ENCODE measurements at places on chromosomes 2 and 18.

- no peak for DNase-seq
These were observed 190.1 kb downstream of the LNPK start for GRCh38 chr2:175811971-175812370.

DNA sequence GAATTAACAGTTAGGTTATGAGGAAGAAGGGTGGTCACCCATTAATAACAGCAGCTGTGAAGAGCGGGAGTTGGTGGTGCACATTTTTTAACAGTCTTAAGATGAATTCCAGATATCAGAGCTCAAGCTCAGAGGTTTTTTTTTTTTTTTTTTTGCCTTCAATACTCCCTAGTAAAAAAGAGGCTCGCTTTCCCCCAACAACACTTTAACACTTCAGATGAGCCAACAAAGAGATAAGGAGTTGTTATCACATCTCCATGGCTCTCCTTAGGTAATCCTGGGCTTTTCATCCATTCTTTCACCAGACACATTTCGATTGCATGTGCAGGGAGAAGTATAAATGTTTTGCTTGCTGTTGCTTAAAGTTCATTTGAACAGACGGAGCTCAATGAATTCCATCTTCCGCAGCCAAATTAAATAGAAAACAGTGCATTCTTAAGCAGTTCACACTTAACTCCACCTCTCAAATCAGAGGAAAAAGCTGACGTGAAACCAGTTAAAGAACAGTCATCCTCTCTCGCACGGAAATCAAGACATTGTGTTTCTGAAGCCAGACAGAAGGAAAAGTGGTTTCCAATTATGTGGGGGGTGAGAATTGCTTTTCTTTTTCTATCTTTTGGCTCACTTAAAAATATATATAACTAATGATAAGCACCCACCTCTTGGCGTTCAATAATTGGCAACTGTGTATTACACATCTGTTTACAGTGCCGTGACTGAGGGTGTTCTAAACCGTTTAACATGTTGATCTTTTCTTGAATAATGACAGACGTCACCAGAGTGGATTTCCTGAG lies 118.2 kb downstream of the ZNF521 start:
- DNase-seq: no peak

- no peak for DNase-seq
These were observed 188.1 kb downstream of the ZEB2 start for GRCh38 chr2:144331674-144332355.

GRCh38 chr2:225497166-225497565 lies 97.7 kb downstream of the NYAP2 start:
- DNase-seq: no peak

GRCh38 chr2:232488097-232488711 lies 570 bp upstream of the ECEL1 start:
- DNase-seq: no peak

- no peak for DNase-seq
These were observed 150.8 kb downstream of the CELF4 start for GRCh38 chr18:37414816-37415215.

All from SHP77 treated with DMSO at 0.1 percent for 48 hours (cell line).